ENCODE measurements at places on chromosomes 2 and 18. TPM values are rescaled to one million over a fixed set of nuclear protein-coding genes. Genes with fewer than 3 reads are reported as not detected.

GRCh38 chr2:231884438-231885140 lies 41.6 kb downstream of the NPPC start:
- DNase-seq = no peak

DNA sequence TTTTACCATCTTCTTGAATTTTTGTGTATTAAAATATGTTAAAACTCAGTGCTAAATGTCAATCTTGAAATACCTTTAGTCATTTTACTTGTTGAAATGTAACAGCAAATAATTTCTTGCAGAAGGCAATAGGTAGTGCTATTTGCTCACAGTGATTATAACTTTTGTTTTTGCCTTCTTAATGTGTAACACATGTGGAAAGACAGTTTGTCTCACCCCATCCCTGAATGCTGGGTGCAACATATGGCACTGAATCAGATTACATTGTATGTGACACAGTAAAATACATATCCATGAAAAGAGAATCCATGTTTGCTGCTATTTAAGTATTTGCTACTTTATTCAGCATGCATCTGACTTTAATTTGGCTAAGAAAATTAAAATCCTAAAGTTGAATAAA lies 35.3 kb downstream of the FRZB start:
- DNase-seq = no peak

Gene SPRED2
- total RNA-seq = 24.5 TPM

DNA sequence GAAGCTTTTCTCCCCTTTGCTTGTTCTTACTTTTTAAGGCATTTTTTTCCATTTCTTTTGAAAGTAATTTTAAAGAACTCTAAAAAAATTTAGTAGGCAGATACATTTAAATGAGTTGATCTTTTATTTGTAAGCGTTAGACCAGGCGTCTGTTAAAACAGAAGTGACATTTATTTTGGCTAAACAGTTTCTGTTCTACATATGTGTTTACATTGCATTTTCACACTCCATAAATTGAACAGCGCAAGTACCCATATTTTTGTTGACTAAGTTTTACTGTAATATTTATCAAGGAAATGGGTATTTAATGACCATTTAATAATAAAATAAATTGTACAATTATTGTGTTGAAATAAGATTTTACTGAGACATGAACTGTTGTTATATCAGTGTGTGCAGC lies 21.9 kb downstream of the PPM1B start:
- DNase-seq = no peak

DNA sequence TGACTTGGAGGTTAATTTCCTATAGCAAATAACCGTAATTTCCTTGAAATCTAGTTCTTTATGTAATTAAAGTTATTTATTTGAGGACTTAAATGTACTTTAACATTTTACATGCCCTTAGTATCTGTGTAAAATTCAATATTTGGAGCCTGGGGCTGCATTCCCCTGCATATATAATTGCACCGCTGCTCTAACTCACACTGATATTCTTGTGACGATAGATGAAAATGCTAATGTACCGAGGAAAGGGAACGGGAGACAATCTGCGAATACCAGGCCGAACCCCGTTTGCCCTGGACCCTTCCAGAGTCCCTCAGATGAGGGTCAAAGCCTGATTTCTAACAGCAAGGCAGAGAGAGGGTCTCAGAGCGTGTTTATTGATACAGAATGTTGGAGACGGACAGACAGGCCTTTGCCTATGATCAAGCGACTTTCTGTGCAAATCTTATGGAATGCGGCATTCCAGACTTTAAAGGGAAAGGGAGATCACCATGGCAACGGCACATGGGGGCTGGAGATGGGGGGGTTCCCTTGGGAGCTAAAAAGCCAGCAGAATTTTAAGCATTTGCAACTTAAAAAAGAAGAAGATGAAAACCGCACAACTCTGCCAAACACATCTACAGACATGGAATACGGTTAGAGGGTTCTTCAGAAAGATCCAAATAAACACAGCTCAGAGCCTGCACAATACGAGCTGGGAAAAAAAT lies 57.6 kb upstream of the TWIST2 start:
- DNase-seq = no peak

Gene IL36B
- not detected for total RNA-seq

DNA sequence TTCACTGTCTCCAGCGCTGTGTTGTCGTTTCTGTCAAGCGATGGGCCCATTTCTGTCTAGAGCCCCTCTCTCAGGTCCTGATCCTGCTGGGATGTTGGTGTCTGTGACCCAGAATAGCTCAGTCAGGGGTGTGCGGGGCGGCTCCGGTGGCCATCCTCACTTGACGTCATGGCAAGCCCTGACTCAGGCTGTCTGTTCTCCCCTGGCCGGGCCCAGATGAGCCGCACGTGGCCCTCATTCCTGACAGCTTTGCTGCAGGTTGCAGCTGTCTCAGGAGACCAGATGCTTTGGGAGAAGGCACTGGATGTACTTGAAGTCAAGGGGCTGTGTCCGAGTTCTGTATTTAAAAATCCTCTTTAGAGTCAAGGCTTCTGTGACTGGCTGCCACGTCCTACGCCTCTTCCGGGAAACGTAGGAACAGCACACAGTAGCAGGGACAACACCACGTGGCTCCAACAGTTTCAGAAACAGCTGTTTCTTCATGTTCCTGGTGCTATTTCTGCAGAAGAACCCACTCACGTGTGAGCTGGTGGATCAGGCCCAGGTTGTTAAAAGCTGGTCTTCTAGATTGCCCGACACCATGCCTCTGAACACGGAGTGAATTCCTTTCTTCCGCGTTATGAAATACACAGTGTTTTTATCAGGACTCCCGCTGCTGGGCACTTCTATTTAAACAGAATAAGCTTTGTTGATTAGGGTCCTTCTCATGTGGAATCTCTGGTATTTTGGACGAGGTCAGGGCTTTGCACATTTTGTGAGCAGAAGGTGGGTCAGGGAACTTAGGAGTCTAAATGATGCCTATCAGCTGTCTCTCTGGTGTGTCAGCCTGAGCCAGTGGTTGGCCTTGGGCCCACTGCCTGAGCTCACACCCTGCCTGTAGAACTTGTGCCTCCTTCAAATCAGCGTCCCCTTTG lies 28.3 kb upstream of the NTSR2 start:
- no peak for DNase-seq

Gene DCDC2C
- 0.31 TPM for total RNA-seq

GRCh38 chr2:205198140-205198525 lies 484.2 kb upstream of the NRP2 start:
- no peak for DNase-seq

DNA sequence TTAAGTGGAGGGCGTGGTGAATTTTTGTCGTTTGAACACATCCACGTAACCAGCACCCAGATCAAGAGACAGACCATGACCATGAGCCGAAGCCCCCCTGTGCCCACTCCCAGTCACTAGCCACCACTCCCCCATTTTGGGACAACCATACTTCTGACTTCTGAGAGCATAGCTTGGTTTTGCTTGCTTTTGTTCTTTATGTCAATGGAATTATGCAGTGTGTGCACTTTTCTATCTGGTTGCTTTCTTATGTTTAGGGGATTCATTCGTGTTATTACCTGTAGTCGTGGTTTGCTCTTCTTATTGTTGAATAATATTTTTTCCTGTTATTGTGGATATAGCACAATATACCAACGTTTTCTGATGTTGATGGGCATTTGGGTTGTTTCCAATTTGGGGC lies 141.7 kb downstream of the GLI2 start:
- no peak for DNase-seq

Gene TUBA4B
- not detected for total RNA-seq

DNA sequence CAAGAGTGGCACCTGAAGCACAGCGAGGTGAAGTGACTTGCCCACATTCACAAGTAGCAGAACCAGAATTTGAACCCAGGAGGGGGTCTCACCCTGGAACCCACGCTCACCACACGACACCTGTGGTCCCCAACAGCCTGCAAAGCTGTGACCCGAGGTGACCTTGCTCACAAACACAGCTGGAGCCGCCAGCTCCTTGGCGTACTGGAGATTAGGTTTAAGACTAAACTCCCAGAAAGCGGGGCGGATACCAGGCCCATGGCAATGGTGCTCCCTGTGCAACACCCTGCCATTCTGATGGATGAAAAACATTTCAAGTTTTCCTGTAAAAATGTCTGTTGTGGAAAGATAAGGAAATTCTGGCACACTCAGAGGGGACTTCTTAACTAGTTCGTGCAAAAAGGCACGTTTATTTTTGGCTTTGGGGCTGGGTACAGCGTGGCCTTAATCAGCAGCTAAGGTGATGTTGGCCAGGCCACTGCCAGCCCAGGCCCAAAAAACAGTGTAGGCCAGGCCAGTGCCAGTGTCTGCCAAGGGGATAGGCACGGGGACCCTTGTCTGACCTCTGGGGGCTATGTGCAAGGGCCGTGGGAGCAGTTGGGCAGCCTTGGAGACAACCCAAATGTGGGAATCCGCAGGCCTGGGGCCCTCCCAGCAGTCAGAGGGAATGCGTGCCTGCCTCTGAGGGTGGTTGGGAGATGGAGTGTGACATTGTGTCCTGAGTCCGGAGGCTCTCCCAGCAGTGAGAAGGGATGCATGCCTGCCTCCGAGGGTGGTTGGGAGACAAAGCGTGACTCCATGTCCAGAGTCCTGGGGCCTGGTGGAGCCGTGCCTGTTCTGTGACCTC lies 185.0 kb upstream of the HS6ST1 start:
- DNase-seq = no peak
